Central memory CD4-positive, alpha-beta T cell (primary cell): ENCODE measurements at places on chromosomes 3 and 15.

GRCh38 chr3:71723452-71724170 lies 1.6 kb downstream of the EIF4E3 start:
- peak; percentile 69 for DNase-seq

GRCh38 chr15:88450125-88450798 lies 16.9 kb downstream of the MRPL46 start:
- peak; percentile 16 for DNase-seq

DNA sequence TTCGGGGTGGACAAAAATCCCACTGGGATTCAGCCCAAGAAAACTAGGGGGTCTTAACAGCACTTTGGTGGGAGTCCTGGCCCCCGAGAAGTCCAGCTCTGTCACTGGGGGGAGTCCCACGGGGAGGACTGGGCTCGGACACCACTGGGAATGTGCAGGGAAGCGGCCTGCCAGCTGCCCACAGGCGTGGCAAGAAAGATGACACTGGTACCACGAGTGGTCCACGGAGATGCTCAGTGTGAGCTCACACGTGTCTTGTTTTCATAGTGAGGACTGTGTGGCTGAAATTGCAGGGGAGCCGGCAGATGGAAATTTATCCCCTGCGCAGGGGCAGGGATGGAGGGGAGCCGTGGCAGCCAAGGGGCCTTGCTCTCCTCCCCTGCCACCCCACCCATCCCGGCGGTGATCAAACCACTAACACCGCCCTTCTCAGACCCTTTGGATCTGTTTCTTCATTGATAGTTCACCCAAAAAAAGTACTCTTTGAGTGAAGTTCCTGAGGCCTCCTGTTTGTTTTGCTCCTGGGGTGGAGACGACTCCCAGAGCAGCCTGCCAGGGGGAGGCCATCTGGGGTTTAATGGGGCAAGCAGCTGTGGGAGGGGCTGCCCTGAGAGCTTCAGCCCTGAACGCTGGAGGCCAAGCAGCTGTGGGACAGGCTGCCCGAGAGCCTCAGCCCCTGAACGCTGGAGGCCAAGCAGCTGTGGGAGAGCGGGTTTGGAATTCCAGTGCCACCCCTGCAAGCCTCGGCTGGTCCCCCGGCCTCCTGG lies 130.9 kb downstream of the LRRK1 start:
- no peak for DNase-seq

GRCh38 chr3:4708230-4708629 lies 215.1 kb downstream of the ITPR1 start:
- no peak for DNase-seq

GRCh38 chr15:29424118-29424517 lies 154.5 kb upstream of the NSMCE3 start:
- DNase-seq, result no peak

DNA sequence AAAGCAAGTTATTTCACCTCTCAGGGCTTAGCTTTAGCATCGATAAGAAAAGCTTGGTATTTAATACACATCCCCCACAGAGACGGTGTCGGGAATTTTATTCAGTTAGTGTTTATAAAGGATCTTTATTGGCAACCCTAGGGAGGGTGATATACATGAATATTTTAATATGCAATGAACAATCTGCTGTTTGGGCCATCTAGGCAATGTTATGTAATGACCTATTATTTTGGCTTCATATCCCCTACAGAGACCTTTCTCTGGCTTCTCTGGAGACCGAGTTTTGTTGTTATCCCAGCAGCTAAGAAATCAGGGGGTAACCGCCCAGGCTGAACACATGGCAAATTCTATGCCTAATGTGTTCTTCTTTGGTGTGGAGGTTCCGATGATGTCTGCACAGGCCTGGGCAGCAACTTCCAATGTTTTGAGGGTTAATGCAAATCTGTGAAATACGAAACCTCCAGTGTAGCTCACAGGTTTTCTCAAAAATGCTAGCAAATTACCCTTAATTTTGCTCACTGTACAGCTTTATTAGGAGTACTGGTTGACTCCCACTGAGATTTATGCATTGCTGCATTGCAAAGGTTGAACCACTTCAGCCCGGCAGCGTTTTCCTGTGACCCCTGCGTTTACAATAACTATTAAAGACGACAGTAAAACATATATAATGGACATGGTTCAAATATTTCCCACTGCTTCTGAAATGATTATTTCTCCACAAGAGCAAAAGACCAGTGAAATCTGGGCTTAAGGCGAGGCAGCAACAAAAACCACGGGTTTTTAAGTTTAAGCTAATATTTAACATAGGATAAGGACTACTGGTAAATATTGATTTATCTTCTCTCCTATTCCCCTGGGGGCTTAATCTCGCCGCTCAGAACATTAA lies 298.3 kb upstream of the NR2E3 start:
- no peak for DNase-seq

- DNase-seq, result no peak
These were observed 615 bp downstream of the DHX30 start for GRCh38 chr3:47803480-47804025.

GRCh38 chr3:18443665-18444594 lies 18.8 kb upstream of the SATB1 start:
- DNase-seq, result peak; percentile 18

DNA sequence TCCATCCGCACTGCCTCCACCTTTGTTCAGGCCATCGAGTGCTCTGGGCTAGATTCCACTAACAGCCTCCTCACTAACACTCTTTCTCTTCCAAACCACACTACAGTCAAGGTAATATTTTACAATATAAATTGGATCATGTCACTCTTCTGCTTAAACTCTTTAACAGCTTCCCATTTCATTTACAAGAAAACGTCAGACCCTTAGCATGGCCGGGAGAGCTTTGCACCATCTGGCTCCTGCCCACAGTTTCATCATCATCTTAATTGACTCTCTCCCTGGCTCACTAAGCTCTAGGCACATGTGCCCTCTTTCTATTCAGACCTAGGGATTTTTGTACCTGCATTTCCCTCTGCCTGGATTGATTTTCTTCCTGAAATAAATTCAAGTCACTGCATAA lies 354.7 kb downstream of the FGF12 start:
- no peak for DNase-seq

- no peak for DNase-seq
These were observed 5.7 kb upstream of the KLHL24 start for GRCh38 chr3:183629546-183630301.

- no peak for DNase-seq
These were observed 43.6 kb upstream of the CTSH start for GRCh38 chr15:78988361-78988911.

GRCh38 chr15:55288006-55288717 lies 1.5 kb downstream of the RAB27A start:
- DNase-seq, result no peak
